ENCODE measurements at places on chromosomes 4 and X.

DNA sequence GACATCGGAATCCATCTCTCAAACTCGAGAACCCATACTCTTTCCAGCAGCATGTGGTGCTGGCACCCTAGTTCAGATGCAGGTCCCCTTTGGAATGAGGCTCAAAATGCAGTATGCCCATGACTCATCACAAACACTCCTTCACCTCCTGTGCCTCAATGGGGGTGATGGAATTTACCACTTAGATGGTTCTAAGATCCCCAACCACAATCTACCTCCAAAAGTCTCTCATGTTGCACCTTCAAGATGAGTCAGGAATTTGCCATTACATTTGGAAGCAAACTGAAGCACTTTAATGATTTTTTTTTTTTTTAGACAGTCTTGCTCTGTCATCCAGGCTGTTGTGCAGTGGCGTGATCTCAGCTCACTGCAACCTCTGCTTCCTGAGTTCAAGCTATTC, 8.5 kb upstream of the MID1 start:
- DNase-seq: no peak

GRCh38 chr4:141348125-141348524, 127.4 kb downstream of the ZNF330 start:
- no peak for DNase-seq

DNA sequence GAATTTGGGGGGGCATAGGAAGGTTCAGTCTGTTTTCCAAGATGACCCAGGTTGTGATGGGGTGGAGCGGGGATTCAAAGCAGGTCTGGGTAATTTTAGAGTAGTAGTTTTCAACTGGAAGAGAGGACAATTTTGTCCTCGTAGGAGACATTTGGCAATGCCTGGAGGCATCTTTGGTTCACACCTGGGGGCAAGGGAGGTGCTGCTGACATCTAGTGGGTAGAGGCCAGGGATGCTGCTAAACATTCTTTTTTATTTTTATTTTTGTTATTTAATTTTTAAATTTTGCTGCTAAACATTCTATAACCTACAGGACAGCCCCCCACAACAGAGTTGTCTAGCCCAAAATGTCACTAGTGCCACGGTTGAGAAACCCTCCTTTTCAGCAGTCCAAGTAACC, 1.9 kb downstream of the RAB9A start:
- DNase-seq: peak; percentile 10

- no peak for DNase-seq
Observed at GRCh38 chrX:17861489-17862011, 452 bp upstream of the RAI2 start.

GRCh38 chr4:40825014-40825838, 75.5 kb downstream of the NSUN7 start:
- DNase-seq: no peak
